ENCODE measurements at places on chromosomes 2 and 18.

- no peak for DNase-seq
Observed at GRCh38 chr2:218020281-218020680, 17.5 kb upstream of the TNS1 start.

DNA sequence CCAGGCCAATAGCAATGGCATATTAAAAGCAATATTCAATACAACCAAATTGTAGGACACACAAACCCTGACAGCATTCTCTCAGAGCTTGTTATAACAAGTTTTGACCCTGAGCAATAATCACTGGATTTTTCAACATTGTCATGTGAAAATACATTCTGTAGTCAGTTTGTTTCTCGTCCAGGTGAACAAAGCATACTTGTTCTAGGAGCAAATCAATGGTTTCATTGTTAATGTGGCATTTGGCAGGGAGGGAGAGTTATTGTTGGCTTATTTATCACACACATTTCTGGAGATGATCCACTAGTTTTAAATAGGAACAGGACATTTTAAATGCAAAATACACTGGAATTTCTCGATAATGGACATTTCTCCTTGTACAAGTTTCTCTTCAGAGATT, 69.9 kb upstream of the L3MBTL4 start:
- no peak for DNase-seq

DNA sequence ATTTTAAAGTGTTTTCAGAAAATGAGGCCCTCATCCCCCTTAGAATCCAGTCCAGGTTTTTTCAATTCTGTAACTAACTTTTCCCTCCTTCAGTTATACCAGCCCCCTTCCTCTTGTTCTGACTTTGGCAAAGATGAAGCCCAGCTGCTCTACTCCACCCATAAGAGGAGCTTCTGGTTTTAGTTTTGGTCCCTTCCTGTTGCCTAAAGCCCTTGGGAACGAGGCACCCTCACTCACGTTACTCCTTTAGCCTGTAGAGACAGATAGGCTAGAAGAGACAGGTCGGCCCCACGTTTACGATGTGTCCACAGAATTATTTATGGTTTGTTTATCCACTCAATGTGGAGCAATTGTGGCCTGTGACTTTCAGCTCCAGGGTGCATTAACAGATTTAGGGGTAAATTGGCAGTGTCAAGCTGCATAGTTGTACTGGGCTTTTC, 454.2 kb upstream of the TNP1 start:
- DNase-seq = no peak

DNA sequence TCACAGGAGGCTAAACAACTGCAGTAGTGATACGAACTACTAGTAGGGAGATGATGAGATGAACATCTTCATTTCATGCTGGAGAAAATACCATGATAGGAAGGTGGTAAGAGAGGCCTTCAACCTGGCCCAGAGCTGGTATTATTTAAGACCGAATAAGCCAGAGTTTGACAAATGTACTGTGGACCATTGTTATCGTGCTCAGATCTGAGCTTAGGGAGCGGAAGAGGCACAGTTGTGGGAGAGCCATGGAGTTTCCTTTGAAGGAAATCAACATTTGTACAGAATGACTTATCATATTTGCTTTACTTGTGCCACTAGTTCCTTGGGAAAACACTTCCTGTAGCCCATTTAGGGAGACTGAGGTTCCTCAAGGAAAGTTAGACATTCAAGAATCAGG, 260.6 kb upstream of the TNP1 start:
- no peak for DNase-seq

GRCh38 chr2:101559551-101559950, 84.6 kb upstream of the RFX8 start:
- DNase-seq = no peak

DNA sequence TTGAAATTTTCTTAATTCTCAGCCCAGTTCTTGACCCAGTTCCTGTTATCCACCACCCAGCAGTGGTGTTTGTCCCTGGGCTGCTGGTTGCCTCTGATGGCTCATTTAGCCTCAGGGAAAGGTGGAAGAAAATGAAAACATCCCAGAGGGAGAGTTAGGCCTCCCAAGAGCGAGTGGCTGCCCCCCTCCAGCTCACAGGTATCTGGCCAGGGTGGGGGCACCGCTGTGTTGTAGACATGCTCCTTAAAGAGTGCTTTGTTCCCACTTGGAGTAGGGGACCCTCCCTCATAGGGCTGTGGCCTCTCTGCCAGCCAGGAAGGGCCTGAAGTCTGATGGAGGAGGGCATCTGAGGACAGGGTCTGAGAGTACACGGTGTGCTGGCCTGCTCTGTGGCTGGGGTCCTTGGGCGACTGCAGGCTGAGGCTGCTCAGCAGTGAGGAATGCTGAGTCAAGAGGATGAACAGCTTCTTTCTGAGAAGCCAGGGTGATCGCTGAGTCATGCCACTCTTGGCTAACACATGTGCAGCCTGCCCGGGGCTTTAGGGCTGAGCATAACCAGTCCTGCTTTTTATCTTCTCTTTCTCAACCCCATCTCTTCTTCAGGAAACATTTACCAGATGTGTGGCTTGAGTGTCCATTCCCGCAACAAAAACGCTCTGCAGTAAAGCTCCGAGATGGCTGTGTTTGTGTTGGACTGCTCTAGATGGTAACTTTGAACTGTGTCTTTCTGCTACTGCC, 72.3 kb downstream of the IL1R2 start:
- no peak for DNase-seq

DNA sequence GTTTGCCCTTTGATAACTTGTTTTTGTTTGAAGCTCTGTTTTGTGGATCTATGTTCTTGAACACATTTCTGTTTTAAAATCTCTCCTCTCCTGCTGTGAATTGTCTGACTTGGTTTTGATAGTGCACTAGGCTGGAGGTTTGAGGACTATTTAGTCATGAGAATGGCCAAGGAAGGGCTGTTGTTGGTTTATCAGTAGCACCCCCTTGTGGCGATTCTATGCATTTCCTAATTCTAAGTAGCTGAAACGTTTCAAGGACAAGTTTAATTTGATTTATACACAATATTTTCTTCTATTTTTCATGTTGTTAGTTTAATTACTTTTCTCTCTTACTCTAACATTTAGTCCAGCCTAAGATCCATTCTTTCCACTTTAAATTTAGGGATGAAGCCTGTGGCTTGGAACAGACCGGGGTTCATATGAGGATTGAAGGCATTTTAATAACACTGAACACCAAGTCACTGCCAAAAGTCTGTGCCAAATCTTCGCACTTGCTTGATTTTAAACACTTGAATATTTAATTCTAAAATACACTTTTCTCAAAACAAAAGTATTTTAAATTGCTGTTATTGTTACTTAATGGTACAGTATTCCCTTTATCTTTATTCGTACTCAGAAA, 166.0 kb downstream of the SOCS6 start:
- DNase-seq = no peak

GRCh38 chr18:48961547-48961946, 10.8 kb upstream of the SMAD7 start:
- no peak for DNase-seq

DNA sequence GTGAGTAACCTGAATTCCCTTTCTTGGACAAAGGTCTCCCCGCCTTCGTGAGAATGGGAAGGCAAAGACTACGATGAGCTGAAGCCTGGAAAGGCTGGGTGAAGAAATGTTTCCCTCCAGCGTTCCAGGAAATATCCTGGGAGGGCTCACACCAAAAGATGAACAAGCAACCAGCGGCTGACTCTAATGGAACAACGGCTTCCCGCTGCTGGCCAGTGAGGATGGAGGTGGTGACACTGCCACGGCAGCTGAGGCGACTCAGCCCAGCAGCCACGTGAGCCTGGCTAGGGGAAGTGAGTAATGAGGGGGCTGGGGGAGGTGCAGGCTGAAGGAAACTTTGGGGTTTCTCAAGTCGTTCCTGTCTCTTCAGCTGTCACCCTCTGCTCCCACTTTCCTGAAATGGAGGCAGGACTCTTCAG, 105.0 kb upstream of the SMAD7 start:
- no peak for DNase-seq

DNA sequence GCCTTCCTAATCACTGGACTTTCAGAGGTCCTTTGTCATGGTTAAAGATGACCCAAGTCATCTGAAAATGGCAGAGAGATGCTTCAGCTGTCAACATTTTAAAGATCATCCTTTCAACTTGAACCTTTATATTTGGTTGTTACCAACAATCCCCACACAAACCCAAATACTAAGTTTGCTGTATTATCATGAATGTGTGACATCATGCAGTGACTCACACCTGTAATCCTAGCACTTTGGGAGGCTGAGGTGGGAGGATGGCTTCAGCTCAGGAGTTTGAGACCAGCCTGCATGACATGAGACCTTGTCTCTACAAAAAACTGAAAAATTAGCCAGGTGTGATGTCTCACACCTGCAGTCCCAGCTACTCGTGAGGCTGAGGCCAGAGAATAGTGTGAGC, 55.2 kb upstream of the NRP2 start:
- no peak for DNase-seq

DNA sequence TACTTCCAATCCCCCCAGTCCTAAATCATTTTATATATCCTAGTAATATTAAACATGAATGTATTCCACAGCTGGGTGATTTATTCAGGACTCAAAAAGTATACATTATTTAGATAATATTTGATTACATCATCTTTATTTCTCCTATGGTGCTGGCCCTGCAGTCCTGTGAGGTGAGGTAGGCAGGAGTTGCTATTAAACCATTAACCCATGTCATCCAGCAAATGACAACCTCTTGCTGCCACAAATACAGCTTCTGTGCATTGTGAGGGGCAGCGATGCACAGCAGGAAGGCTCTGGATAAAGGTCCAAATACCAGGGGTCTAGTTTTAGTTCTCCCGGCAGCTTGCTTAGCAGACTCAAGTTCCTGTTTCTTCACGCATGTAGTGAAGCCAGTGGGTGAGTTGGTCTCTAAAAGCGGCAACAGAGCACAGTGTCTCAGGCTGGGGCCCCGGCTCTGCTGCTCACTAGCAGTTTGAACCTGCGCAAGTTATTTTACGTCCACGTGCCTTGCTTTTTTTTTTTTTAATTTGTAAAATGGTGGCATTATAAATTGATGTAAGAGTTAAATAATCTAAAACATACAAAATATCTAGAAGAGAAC, 36.1 kb downstream of the INSIG2 start:
- no peak for DNase-seq

DNA sequence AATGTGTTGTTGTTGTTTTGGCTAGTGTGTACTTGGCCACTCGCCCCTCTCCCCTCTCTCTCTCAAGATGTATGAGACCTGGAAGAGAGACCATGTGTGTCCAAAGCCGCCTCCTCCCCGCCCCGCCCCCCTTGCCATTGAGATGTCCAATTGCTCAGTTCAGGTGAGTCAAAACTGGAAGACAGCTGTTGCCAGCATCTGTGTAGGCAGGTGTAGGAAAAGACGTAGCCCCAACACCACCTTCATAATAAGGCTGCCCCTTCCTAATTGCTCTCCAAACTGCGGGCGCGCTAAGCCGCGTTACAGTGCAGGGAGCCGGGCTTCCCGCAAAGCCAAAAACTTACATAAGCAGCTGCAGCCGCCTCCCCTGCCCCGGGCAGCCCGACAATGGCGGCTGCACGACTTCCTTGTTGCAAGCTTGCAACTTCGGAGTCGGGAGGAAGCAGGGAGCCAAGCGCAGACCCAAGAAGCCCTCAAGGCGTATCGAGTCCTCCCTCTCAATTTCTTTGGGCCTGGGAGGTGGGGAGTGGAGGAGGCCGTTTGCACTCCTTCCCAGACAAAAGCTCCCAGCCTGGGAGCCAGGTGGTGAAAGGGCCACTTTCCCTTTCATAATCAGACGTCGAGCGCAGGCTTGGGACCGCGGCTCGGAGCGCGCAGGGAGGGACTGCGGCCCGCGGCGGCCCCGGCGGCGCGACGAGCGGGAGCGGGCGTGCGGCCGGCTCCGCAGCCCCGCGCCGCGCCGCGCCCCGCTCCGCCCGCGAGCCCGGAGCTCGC, 882 bp downstream of the ZBTB14 start:
- DNase-seq = peak; percentile 26

DNA sequence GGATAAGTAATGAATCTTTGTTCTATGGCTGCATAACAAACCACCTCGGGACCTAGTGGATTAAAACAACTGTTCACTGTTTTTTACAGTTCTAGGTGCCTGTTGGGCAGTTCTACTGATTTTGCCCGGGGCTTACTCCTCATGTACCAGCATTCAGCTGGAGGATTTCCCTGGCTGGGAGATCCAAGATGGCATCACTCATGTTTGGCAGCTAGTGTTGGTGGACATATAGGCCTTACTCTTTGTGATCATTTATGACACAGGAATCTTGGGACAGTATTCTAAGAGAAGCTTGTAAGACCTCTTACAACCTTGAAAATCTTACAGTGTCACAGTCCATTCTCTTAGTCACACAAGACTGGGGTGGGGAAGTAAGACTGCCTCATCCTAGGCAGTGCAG, 4.6 kb downstream of the MARCHF7 start:
- no peak for DNase-seq

DNA sequence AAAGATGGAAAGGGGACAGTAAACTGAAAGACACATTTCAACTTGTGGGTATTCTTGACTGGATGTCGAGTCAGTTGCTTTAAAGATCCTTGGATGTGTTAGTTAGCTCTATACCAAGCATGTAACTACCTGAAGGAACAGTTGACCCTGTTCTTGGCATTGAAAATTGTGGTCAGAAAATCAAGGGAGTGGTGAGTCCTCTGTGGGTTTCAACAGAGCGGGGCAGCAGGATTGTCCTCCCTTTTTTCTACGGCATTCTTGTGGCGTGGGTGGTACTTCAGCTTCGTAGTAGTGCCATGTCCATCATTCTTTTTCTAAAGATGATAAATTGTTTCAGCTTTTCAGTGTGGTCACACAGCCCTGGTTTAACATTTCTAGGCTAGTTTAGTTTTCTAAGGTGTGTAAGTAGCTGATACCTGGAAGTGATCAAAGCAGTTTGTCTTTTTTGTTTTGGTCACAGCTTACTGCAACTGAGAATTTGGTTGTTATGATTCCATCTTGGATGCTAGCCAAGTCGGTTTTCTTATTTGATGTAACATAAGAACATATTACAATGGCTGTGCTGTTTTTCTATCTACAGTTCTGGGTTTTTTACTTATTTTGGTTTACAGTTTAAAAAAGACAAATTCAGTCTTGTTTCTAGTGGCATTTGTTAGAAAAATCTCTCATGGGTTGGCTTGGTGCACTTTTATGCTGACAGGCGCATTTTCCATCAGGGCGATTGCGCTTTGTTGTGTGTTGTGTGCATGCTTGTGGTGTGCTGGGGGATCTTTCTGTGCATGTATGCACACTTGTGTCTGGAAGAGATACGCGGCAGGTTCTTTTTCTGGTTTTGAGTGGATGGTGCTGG, 84.7 kb downstream of the ZNF407 start:
- DNase-seq = no peak

DNA sequence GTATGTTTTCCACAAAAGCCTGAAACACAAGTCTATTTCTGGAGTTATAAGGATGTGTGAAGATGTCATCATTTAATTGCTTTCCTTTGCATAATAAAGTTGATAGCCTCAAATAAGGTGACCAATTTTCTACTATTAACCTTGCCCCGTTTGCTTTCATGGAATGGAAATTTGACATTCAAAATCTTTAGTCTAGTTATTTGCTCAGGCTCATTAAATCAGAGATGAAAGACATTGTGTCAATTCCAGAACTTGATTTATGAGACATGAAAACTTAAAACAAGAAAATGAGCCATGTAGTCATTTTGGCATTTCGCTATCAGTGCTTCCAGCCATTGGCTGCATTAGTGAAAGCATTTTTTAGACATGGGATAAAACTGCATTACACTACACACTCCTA, 91.5 kb upstream of the ZSWIM2 start:
- DNase-seq = no peak

GRCh38 chr2:237150831-237151375, 65.2 kb downstream of the COPS8 start:
- no peak for DNase-seq

GRCh38 chr2:28463893-28464292, 32.0 kb upstream of the PLB1 start:
- no peak for DNase-seq

Measured in stimulated activated CD8-positive, alpha-beta memory T cell treated with anti-CD3 and anti-CD28 coated beads, Interleukin-7, amount 100 ng/mL, for 24 hours (primary cell).